ENCODE measurements at places on chromosomes 3 and 15.

DNA sequence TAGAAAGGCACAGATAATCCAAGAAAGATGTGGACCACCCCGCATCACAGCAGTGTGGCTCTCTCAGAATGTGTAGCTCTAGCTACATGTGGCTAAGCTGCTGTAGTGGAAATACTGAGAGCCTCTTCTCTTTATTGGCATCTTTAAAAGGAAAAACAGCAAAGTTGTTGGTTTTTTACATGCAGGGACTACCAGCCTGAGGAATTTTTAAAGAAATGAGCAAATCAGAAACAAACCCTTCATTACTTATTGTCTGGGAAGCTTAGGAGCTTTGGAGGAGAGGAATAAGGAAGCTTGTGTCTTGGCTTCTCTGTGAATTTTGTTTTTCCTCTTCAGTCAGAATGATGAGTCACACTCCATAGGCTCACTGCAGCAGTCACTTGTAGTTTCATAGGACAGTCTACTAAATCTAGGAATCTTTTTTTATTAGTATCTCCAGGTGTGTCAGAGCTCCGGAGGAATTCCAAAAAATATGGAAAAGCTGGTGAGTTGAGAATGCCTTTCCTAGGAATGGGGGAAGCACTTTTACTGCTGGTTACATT lies 27.5 kb downstream of the POLG start:
- DNase-seq, result peak; percentile 9

- DNase-seq, result no peak
These were observed 433.8 kb upstream of the SUCLG2 start for GRCh38 chr3:68088216-68088615.

DNA sequence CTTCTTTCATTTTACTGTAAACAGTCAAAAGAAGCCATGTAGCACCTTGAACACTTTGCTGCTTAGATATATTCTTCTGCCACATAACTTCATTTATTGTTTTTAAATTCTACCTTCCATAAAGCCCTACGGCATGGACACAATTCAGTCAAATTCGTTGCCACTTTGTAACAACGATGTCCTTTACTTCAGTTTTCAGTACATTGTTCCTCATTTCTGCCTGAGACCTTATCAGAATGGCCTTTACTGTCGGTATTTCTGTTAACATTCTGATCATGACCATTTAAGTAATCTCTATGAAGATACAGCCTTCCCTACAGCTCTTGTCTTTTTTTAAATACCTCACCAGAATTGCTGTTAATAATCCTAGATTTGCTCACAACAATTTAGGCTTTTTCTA lies 466.9 kb downstream of the NAALADL2 start:
- DNase-seq, result no peak

- no peak for DNase-seq
These were observed 376.0 kb upstream of the PDZRN3 start for GRCh38 chr3:74000725-74001124.

DNA sequence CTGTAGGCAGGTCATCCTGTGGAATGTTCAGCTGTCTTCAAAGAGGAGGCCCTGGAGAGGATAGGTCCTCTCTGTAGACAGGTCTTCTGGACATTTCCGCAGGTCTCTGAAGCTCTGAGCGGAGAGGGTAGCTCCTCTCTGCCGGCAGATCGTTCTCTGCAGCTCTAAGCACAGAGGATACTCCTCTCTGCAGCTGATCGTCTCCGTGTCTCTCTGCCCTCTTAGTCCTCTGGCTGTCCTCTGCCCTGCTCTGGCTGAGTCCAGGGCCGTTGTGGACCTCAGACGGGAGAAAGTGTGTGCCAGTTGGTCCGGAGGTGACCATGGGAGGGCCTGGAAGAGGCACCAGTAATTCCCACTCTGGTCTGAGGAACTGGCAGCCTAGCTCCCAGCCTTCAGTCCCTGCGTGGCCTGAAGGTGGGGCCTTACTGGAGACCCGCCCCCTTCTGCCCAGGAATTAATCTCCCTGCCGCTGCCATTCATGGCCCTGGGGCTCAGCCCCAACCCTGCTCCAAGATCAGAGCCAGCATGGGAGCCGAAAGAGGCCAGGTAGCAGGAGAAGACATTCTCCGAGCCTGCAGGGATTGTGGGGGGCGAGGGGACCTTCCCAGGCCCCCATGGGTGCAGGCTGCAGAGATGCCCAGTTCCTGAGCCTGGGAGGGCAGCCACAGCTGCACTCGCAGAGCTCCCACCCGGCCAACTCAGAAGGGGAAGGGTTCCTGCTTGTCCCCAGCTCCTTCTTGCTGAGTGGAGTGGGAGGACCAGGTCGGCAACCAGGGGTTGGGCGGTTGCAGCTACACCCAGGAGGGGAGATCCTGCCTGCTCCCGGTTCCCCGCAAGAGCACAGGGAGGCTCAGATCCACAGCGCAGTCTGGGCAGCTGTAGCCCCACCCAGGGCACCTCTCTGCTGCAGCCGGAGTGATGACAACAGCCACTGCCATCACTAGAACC lies 488.7 kb downstream of the RSL24D1 start:
- no peak for DNase-seq

DNA sequence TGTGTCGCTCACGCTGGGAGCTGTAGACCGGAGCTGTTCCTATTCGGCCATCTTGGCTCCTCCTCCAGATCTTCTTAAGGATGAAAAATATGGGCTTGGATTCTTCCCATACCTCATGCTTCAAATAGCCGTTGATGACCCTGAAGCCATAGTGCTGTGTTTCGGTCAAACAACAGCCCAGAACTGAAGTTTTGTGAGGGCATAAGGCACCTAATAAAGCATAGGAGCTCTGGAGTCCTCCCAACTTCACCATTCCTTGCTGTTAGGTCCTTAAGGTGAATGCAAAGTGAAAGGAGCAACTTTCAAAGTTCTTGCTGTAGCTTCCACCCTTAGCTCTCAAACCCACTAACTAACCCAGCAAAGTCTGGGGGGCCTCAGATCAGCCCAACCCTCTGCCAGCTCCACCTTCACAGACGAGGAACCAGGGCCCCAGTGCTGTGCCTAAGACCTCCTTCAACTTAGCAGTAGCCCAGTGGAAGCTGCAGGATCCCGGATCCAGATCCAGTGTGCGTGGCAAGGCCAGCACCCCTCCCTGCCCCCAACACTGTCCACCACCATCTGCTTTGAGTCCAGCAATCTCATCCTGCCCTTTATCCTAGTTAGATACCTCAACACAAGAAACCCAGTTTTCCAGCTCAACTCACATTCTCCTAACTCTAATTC lies at the start of gene GRK7:
Gene GRK7, plus strand, starts transcription at position 321 of the 663 bp plus-strand sequence. CDS start 14,877 bp downstream, outside the sequence.
- no peak for DNase-seq

DNA sequence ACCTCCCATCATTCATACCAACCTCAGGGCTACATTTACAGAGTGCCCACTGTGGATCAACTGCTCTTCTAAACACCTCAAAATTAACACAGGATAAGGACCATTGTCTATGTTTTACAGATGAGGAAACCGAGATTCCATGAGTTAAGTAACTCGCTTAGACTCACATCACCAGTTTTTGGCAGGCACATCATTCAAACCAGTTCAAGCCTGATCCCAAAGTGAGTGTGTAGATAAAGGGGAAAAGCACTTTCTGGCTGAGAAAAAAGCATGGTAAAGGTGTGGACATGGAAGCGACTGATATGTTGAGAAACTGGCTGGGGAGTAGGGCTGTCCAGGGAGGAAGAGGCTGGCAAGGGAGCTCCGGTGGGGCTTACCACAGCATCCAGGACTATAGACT lies 193.7 kb upstream of the RORA start:
- DNase-seq, result no peak

GRCh38 chr15:92570391-92570790 lies 85.2 kb downstream of the FAM174B start:
- no peak for DNase-seq

GRCh38 chr3:12918231-12918630 lies 76.9 kb upstream of the RPL32 start:
- DNase-seq, result no peak

DNA sequence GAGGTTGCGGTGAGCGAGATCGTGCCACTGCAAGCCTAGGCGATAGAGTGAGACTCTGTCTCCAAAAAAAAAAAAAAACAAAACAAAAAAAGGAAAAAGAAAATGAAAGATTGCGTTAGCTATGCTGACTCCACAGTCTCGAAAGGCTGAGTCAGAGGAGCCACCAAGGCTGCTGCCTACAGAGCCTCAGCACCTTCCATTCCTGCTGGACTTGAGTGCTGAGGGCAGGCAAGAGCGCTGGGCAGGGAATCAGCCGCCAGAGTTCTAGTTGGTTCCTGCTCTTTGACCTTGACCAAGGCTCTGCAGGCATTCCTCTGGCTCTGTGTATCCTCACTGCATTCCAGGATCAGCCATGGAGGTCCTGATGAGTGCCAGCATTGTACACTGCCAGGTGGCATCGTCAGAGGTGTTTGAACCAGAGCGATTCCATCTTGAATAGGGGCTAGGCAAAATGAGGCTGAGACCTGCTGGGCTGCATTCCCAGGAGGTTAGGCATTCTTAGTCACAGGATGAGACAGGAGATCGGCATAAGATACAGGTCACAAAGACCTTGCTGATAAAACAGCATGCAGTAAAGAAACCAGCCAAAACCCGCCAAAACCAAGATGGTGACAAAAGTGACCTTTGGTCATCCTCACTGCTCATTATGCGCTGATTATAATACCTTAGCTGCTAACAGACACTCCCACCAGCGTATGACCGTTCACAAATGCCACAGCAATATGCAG lies 5.9 kb downstream of the MESP2 start:
- DNase-seq, result no peak

GRCh38 chr3:56251343-56251945 lies 216.8 kb downstream of the ERC2 start:
- no peak for DNase-seq

DNA sequence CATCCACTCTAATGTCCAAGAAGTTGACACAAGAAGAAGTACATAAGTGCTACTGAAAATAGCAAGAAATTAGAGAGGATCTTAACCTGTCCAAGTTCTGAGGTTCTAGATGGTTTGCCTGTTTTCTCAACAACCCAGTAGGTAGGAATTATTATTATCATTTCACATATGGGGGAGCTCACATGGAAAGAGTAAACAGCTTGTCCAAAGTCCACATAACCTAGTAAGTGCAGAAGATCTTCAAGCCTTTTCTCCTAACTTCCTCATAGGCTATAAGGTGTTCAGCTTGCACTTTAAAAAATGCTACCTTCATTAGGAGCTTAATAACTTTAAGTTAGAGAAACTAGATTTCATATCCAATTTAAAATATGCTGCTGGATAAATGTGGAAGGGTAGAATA lies 3.0 kb downstream of the SLC2A2 start:
- no peak for DNase-seq

GRCh38 chr15:67224889-67225288 lies 29.6 kb downstream of the AAGAB start:
- no peak for DNase-seq

DNA sequence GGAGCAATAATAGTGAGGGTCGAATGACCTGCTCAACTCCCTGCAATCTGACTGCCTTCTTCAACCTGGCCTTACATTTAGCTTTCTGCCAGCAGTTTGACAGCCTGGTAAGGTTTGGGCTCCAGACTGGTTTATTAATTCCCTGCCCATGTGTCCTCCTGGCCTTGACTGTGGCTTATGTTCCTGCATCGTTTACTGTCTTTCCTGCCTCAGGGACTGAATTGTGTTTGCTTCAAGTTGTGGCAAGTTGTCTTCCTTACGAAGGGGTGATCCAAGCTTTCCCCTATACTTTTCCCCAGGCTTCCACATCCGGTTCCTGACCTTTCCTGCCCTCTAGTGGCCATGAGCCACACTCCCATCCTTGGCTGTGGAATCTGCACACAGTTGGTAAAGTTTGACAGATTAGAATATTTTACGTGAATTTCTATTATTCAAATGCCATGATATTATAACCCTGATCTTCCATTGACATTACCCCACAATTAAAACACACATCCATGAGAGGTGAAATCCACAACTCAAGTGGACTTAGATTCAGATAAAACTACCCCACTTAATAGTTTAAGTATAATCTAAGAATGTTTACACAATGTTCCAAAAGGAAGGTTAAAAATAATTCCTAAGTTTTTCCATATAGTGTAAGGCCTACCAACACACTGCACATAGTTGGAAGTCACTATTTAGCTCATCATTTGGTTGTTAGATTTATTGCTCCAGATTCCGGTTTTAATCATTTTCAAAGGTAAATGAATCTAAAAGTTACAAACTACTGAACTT lies 95.7 kb downstream of the NEDD4 start:
- no peak for DNase-seq

GRCh38 chr3:3705090-3705775 lies 94.0 kb upstream of the LRRN1 start:
- DNase-seq, result no peak

GRCh38 chr15:33553157-33553556 lies 242.4 kb downstream of the RYR3 start:
- DNase-seq, result no peak

DNA sequence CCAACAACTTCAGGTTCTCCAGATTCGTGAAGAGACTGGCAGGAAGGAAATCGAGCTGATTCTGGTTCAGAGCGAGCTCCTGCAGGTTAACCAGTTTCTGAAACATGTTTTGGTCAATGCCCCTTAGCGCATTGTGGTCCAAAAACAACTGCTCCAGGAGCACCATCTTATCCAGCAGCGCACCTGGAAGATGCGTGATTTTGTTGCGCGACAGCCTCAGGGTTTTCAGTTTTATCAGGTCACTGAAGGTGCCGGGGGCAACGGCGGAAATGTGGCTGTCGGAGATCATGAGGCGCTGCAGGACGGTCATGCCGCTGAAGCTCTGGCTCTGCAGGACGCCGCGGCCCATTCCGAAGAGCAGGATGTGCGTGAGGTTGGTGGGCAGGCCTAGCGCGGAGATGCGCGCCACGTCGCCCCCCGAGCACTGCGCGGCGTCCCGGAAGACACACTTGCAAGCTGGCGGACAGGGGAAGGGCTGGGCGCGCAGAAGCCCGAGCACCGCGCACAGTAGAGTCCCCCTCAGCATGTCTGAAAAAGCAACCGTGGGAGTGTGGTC lies 1.2 kb downstream of the GP5 start:
- DNase-seq, result no peak

DNA sequence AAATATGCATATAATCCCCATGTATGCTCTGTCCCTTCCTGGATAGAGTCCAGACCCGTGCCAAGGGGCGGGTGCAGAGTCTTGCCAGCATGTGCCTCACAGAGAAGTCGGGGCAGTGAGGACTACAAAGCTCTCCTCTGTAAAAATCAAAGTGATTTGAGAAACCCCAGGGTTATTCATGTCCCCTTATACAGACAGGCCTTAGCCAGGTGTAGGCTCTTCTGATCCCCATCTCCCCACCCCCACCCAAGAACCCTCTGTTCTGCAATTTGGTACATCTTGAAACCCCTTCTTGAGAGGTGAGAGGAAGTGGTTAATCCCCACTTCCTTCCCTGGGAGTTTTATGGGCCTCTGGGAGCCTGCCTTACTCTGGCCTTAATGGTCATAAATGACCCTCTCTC lies 24.7 kb downstream of the TRIM71 start:
- no peak for DNase-seq

DNA sequence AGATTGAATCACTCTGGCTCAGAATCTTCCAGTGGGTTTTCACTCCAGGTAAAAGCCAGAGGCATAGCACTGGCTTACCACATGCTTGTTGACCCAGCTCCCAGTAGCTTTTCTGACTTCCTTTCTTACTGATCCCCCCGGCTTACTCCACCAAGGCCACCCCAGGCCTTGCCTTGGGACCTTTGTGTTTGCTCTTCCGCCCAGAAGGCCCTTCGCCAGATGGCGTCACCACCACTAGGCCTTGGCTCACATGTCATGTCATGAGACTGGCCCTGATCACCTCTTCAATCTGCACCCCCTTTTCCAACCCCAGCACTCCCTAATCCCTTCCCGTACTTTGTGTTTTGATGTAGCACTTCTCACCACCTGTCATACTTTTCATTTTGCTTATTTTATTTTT lies 98.5 kb upstream of the UMPS start:
- no peak for DNase-seq
